ENCODE measurements at places on chromosomes 2 and 18.

DNA sequence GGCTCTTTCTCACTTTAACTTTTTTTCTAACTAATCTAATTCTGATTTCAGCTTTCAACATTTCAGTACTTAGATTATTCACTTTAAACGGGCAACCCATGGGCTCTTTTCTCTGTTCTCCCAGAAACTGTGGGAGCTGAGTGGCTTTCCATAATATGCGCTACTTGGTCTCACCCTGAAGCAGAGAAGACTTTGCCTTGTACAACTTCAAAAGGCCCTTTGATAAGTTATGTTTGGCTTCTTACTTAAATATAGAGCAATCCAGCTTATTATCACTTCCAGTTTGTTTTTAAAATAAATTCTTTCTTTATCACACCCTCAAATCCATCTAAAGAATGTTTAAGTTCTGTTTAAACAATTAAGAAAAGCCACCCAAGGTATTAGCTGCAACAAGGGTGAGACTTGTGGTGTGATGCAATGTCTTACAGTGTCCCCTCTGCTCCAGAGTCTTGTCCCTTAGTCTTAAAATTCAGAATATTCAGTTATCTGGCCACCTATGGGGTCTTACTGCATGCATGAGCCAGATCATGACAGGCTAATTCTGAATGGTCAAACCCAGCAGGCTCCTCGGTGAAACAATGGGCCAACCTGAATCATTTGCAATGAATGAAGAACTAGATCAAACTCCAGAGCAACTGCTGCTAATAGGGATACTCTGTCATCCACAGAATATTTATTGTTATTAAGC is 38.8 kb downstream of the GCG start:
- no peak for DNase-seq

DNA sequence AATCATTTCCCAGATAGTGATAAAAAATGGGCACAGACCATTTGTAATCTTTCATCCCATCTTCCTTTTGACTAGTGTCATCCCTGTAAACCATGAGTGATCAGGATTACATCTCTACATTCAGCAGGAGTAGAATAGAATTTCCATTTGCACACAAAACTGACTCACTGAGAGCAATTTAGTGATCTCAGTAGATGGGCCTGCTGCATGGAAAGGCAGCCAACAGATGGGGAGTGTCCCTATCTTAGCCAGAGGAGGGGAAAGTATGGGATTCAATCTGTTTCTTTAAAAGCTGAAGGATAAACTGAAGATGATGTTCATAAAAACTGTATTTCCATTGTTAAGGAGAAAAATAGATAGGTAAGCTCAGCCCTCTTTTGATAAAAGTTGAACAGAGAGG is 441.7 kb downstream of the ZNF521 start:
- DNase-seq: no peak

- DNase-seq: no peak
Observed at GRCh38 chr18:4751523-4751922, 296.4 kb upstream of the DLGAP1 start.

- no peak for DNase-seq
Observed at GRCh38 chr2:25926984-25927756, 48.9 kb upstream of the ASXL2 start.

GRCh38 chr2:146762786-146763185 is 1082.0 kb upstream of the ACVR2A start:
- no peak for DNase-seq

DNA sequence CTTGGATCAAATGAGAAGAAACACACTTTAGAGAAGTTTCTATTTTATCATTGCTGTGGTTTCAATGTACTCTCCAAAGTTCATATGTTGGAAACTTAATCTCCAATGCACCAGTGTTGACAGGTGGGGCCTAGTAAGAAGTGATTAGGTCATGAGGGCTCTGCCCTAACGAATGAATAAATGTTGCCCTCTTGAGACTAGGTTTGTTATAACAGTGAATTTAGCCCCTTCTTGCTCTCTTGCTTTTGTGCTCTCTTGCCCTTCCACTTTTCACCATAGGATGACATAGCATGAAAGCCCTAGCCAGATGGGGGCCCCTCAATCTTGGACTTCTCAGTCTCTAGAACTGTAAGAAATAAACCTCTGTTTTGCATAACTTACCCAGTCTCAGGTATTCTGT is 664.8 kb downstream of the DCC start:
- no peak for DNase-seq

DNA sequence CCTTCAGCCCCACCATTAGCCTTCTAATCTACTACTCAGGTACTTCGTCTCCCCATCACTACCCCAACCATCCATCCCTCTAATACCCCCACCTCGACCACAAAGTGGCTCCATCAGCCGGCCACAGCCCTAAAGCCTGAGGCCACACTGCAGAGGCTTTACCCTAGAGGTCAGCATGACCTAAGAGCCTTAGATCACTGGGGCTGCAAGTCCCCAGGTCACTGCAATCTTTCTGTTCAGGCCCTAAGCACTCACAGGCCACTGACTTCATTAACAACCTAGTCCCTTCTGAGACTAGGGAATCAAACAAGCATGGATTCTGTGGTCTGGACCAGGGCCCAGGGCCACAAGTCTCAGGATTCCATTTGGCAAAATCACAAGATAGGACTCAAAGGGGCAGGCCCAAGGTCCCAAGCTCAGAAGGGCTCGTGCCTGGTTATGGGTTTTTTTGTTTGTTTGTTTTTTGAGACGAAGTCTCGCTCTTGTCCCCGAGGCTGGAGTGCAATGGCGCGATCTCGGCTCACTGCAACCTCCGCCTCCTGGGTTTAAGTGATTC is 37.0 kb upstream of the PKDCC start:
- no peak for DNase-seq

GRCh38 chr2:12402440-12403139 is 314.1 kb upstream of the TRIB2 start:
- DNase-seq: no peak

GRCh38 chr18:60929966-60930365 is 403.3 kb upstream of the CDH20 start:
- DNase-seq: no peak

DNA sequence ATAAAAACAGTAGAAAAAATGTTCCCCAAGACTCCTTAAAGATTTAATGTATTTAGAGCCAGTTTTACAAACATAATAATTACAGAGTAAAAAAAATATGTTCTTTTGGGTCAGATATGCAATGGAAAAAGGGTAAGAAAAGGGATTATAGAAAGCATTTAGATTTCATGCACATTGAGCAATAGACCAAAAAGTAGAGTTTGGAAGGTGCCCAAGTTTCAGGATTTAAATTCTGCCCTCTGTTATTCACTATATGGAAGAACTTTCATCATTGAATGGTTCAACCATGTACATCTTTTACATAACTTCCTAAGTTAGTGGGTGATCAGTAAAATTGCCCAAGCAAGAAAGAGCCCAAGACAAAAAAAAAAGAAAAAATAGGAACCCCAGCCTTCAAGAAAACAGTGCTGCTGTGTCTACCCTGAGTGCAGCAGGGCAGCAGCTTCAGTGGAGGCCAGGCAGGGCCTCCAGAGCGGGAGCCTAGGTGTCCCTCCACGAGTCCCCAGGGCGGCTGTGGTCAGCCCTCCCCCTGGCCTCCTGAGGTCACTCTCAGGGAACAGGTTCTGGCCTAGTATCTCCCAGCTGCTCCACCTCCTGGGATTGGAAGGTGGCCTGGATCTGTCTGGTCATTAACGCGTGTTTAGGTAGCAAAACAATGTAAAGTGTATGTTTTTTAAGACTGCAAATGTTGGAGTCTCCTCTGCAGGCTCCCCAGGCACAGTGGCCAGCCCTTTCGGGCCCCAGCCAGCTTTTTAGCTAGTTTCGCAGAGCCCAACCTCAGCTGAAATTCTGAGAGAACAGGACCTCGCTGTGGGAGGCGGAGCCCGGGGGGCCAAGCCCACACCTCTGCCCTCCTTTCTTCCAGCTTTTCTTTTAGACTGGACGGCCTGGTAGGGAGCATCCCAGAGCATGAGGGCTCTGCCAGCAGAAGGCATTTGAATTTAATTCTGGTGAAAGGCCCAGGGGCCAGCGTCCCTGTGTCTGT is 77.3 kb downstream of the TEX51 start:
- no peak for DNase-seq

GRCh38 chr2:110659248-110659647 is 18.6 kb downstream of the BUB1 start:
- DNase-seq: no peak
